Left colon (tissue), 2 donors: ENCODE measurements at places on chromosomes 13 and 19.

DNA sequence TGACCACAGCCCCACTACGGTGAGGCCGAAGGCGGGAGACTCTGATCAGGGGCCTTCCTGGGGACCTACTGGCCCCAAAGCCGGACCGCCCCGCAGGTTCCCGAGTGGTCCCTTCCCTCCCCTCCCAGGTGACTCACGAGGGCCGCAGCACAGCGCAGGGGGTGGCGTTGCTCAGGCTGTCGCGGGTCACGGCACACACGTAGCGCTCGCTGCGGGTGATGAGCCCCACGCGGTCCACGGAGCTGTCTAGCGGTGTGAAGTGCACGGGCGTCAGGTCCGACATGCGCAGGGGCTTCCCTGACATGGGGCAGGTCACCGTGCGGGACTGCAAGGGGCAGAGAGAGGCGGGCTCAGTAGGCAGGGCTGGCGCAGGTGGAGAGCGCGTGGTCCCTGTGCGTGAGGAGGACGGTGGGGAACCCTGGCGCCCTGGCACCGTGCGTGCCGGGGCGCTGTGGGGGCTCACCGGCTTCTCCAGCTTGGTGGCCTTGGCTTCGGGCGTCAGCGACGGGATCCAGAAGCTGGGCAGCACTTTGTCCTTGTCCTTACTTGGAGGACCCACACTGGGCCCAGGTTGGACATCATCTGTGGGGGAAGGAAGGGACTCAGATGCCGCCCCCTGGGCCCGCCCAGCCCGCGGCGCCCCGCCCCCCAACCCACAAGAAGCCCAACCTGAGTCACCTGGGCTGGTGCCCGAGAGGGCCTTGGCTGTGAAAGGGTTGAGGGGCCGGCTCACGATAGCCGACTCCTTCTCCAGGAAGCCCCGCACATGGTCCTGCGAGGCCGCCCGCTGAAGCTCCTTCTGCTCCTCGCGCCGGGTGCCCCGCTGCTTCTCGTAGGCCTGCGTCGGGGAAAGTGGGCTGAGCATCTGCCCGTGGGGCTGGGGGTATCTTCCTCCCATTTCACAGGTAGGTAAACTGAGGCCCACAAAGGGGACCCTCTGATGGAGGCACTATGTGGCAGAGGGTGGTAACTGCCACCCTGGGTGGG, 23.7 kb downstream of the NOSIP start:
- DNase-seq, result peak; percentile 36

GRCh38 chr19:19540064-19540714, 2.1 kb downstream of the CILP2 start:
- peak; percentile 83 for DNase-seq

- no peak for DNase-seq
Measured at GRCh38 chr13:91053318-91054065, 294.0 kb upstream of the MIR17HG start.

DNA sequence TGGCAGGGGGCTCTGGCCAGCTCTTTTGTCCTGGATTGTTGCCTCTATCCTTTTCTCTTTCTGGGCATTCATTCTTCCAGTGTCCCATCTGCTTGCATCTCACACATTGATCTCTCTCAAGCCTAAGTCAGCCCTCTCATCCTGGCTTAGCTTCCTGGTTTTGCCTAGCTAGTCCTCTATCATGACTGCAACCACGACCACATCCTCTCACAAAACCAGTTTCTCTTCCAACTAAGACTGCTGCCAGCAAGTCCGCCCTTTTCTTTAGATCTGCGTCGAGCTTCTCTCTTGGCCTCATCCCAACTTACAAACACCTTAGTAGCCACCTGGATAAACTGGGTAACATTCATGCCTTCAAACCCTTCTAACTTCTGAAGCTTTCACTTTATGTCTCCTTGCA, 212.2 kb upstream of the HTR2A start:
- no peak for DNase-seq

GRCh38 chr19:311813-312261, 20.6 kb upstream of the PLPP2 start:
- no peak for DNase-seq

DNA sequence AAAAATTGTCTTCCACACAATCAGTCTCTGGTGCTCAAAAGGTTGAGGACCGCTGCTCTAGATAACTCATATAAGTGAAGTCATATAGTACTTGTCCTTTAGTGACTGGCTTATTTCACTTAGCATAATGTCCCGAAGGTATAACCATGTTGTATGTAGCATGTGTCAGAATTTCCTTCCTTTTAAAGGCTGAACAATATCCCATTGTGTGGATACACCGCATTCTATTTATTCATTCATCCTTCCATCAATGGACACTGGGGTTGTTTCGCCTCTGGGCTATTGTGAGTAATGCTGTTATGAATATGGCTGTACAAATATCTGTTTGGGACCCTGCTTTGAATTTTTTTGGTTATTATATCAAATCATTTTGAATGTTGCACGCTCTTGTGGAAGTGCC, 4.6 kb upstream of the LYPD5 start:
- DNase-seq, result no peak

GRCh38 chr19:51027126-51027806, 850 bp upstream of the KLK11 start:
- DNase-seq, result no peak

DNA sequence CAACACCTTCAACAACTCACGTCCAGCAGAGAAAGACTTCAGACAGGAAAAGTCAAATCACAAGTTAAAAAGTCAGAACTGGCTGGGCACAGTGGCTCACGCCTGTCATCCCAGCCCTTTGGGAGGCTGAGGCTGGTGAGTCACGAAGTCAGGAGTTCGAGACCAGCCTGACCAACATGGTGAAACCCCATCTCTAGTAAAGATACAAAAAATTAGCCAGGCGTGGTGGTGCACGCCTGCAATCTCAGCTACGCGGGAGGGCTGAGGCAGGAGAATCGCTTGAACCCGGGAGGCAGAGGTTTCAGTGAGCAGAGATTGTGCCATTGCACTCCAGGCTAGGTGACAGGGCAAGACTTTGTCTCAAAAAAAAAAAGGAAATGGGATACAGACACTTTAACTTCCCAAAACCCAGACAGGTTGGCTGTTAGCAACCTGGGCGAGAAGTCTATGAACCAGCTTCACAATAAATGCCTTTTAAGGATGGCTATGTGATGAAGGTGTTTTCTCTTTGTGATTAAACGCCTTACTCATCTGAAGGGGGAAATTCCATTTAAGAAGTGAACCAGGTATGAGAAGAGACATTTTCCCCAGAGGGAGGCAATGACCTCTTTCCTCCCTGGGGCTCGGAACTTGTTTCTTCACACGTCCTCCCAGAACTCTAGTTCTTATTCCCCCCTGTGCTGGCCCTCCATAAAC, 80.4 kb downstream of the INSR start:
- no peak for DNase-seq

DNA sequence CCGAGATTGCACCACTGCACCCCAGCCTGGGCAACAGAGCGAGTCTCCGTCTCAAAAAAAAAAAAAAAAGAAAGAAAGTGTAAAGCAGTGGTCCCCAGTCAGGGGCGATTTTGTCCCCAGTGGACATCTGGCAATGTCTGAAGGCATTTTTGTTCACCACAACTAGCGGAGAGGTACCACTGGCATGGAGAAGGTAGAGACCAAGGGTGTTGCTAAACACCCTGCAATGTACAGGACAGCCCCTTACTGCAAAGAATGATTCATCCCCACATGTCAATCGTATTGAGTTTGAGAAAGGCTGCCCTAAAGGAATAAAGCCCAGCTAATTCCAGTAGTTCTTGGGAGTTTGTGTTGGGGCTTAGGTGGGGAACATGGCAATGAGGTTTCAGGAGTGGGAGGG, 38.7 kb downstream of the CYP4F2 start:
- DNase-seq, result no peak

DNA sequence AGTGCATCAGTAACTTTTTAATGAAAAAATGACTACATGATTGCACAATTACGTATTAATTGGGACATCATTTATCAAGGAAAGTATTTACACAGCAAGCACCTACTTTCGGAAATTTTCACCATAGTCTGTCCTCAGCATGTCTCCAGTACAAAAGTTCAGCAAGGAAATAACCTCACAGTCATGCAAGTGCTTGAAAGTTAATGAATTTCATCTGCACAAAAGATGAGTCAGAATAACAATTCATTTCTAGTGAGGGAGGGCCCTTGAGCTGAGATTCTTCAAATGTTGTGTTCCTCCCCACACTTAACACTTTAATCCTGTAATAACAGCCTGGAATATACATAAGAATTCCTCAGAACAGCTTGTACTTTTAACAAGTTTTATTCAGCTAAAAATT, 49.0 kb upstream of the OXGR1 start:
- no peak for DNase-seq

DNA sequence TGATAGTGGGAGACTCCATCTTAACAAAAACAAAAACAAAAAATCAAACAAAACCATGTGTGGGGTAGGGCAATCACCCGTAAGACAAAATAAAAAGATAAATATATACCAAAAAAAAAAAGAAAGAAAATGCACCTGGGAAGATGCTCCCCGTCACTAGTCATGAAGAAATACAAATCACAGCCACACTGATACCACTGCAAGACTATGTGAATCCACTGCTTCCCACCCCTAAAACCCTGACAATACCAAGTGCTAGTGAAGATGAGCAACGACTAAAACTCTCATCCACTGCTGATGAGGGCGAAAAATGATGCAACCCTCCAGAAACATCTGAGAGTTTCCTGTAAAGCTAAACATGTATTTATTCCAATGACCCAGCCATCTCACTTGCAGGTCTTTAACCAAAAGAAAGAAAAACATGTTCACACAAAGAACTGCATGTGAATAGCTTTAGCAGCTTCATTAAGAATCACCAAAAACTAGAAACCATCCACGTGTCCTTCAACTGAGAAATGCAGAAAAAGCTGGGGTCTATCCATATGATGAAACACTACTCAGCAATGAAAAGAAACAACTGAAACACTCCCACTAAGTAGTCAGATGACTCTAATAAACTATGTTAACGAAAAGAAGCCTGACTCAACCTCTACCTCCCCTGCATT, 31.7 kb downstream of the BRD4 start:
- no peak for DNase-seq

- DNase-seq, result no peak
Measured at GRCh38 chr19:57712222-57712621, 3.2 kb upstream of the ZNF154 start.

DNA sequence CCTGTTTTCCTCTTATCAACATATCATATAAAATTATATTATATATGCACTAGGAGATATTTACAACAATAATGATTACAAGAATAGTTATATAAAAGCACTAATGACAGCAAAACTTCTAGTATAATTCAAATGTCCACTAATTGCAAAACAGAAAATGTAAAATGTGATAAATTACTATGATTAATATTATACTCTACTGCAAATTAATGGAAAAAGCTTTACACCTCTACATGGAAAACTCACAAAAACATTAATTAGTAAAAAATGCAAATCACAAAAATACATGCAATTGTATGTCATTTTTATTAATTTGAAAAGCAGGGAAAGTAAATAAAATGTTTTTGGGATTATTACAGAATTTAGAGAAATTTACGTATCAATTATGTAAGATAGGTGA, 681.0 kb upstream of the PCDH20 start:
- no peak for DNase-seq

GRCh38 chr19:45567609-45568008, 17.0 kb downstream of the OPA3 start:
- no peak for DNase-seq

DNA sequence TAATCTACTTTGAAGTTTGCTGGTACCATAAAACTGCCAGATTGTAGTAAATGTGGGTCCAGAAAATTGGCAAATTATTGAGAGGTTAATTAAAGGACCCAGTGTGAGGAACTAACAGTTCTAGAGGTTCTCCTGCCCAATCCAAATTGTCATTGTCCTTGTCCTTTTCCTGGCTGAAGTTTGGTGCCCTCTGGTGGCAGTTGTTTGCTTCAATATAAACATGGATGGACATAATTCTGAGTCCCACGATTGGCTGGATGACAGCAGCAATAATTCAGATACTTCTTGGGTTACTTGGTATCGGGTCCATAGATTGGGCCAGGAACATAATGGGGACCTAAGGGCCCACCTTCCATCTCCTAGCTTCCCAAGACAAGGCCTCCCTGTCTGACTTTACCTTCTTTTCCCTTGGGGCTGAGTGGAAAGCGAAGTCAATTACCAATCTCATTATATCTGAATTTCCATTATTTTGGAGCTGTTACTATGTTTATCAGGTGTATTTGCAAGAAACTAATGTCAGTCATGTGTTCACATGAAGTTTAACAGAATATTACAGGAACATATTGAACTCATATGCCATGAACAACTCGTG, 33.8 kb upstream of the GARRE1 start:
- DNase-seq, result peak; percentile 78
